Gastrocnemius medialis (tissue), 4 donors: ENCODE measurements at places on chromosomes 11 and 22.

GRCh38 chr11:2453436-2453835 lies 8.6 kb downstream of the KCNQ1 start:
- no peak overlapping the region for H3K4me3 ChIP-seq
- peaks cover 11% of the 10 kb centered on the region for H3K27me3 ChIP-seq
- no peaks in the 10 kb centered on the region for H3K36me3 ChIP-seq
- no peak overlapping the region for H3K27ac ChIP-seq

- no peaks in the 10 kb centered on the region for H3K4me1 ChIP-seq
- no peaks in the 10 kb centered on the region for H3K27me3 ChIP-seq
- peak overlapping the region; percentile 0 for H3K27ac ChIP-seq
- DNase-seq, result no peak
- no peaks in the 10 kb centered on the region for H3K36me3 ChIP-seq
These were observed 21.8 kb upstream of the UPB1 start for GRCh38 chr22:24473284-24473683.

DNA sequence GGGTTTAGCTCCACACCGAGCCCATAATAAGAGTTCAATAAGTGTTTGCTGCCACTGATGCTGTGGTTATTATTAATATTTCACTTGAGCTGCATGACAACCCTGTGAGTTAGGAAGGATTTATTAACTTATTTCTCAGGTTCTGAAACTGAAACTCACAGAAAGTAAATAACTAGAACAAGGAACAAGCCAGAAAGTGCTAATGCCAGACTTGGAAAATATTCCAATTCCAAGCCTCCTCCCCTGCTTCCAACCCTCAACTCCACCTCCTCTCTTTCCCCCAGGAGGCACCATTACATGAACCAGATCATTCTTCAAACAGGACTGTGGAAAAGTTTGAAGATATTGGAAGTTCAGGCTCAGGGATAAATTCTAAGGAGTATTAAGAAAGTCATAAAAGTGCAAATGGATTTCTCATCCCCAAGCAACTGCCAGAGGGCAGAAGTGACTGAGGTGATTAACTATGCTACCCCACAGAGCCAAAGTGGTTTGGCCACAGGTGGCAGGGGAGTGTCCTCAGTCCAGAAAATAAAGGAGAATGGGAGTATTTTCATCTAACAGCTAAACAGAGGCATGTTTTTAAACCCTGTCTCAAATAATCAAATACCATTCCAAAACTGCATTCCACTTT lies 3.2 kb upstream of the FJX1 start:
- H3K27me3 ChIP-seq, result no peaks in the 10 kb centered on the region
- DNase-seq, result no peak
- no peak overlapping the region for H3K27ac ChIP-seq
- peaks cover 4% of the 10 kb centered on the region for H3K4me1 ChIP-seq

- H3K4me1 ChIP-seq, result peaks cover 68% of the 10 kb centered on the region
- no peaks in the 10 kb centered on the region for H3K27me3 ChIP-seq
- H3K4me3 ChIP-seq, result no peak overlapping the region
- peak overlapping the region; percentile 93 for H3K27ac ChIP-seq
- H3K36me3 ChIP-seq, result no peaks in the 10 kb centered on the region
These were observed 162.1 kb upstream of the RASSF10 start for GRCh38 chr11:12846786-12847615.

GRCh38 chr11:128664317-128664716 lies 29.6 kb upstream of the FLI1 start:
- no peak overlapping the region for H3K4me3 ChIP-seq
- no peaks in the 10 kb centered on the region for H3K4me1 ChIP-seq
- H3K36me3 ChIP-seq, result no peaks in the 10 kb centered on the region
- DNase-seq, result no peak

DNA sequence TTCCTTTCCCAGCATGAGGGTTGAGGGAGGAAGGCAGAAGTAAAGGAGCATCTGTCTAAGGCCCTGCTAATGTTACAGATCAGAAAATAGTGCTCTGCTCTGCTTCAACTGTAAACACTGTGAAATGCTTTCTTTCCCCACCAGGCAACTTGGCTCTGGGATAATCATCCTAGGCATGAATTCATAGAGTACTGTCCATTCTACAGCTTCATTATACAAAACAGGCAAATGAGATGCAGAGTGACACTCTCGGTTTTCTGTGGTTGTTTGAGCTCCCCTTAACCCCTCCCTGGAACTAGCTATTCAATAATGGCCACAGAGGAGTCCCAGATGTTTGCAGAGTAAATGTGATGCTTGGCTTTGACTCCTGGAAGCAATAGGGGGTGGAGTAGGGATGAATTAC lies 184.3 kb upstream of the CTSC start:
- H3K4me1 ChIP-seq, result no peaks in the 10 kb centered on the region
- no peak overlapping the region for H3K4me3 ChIP-seq
- no peaks in the 10 kb centered on the region for H3K27me3 ChIP-seq
- H3K27ac ChIP-seq, result no peak overlapping the region

DNA sequence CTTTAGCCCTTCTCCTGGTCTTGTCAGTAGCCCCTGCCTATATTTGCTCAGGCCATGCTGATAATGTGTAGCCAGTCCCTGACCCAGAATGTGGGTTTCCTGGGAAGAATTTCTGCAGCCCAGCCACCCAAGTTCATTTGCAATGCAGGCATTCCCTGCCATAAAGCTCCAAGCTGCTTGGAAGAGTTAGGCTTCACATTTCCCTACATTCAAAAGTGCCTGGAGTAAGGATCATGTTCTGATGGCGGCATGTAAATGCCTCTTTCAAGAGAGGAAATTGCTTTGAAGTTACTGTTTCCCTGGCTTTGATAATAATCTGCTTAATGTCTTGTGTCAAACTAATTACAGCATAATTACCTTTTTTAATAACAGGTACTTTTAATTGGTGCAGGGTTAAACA lies 266.1 kb downstream of the MIAT start:
- no peaks in the 10 kb centered on the region for H3K36me3 ChIP-seq
- H3K27me3 ChIP-seq, result no peaks in the 10 kb centered on the region

DNA sequence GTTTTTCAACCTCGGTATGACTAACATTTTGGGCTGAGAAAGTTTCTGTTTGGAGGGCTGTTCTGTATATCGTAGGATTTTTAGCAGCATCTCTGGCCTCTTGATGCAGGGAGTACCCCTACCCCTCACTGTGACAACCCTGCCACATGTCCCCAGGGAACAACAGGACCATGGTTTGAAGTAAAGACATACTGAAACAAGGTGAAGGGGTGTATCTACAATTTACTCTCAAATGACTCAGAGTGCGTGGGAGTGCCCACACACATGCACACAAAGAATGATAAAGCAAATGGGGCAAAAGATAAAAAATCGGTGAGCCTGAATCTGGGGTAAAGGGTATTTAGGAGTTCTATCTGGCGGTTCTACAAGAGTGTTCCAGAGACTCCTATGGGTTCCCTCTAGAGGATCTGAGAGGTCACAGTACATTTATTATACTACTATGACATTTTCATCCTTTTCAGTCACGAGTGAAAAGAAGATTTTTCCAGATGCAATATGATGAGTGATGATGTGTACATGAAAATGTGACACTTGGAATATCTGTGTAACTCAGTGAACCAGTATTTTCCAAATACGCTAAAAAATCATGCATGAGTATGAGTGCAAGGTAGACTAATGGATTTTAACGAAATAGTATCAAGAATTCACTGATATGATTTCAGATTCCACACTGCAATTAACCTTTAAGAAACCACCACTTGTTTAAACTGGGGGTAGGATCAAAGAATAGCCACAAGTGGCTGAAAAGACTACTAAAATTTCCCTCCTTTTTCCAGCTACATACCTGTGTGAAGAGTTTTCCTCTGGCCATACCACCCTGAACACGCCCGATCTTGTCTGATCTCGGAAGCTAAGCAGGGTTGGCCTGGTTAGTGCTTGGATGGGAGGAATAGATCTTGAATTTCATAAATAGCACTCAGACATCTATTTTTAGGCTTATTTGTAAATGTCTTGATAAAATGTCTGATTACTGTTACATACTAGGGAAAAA lies 56.3 kb upstream of the YPEL1 start:
- H3K27me3 ChIP-seq, result no peaks in the 10 kb centered on the region
- peaks cover 19% of the 10 kb centered on the region for H3K36me3 ChIP-seq
- no peak for DNase-seq
- H3K27ac ChIP-seq, result no peak overlapping the region
- no peak overlapping the region for H3K4me3 ChIP-seq
- H3K4me1 ChIP-seq, result peaks cover 27% of the 10 kb centered on the region

DNA sequence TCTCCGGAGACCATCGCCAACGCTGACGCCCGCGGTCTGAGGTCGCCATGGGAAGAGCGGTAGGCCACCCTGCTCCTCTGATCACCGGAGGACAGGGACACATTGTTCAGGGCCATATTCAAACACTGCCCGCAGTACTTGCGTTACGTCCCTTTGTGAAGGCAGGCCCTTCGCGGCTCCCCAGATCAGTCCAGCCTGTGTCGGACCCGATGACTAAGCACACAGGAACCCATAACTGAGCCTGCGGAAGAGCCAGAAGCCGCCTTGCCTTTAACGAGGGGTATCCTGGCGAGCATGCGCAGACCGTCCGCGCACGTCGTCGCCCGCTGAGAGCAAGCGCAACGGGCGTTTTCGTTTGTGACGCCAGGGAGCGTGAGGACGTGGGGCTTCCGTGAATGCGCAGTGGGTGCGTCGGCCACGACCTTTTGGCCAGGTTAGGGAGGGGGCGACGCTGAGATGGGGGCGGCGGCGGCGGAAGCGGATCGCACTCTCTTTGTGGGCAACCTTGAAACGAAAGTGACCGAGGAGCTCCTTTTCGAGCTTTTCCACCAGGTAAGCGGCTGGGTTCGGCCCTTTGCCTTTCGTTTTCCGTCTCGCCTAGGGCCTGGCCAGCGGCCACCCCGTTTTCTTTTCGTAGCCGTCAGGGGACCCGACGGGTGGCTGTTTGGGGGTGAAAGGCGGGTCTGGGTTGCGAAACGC lies at the start of the genes C11orf71 and RBM7:
Gene C11orf71 (minus strand): TSS at position 296 of the 699 bp plus-strand sequence. CDS start 180 bp downstream, at position 116.
Gene RBM7 (plus strand): TSS at position 451 of the 699 bp plus-strand sequence. CDS start 6 bp downstream, at position 457.
- H3K4me1 ChIP-seq, result peaks cover 27% of the 10 kb centered on the region
- H3K27me3 ChIP-seq, result no peaks in the 10 kb centered on the region
- peak; percentile 97 for DNase-seq

GRCh38 chr11:7449841-7450214 lies 35.5 kb upstream of the OLFML1 start:
- H3K27ac ChIP-seq, result no peak overlapping the region
- H3K36me3 ChIP-seq, result no peaks in the 10 kb centered on the region
- H3K4me3 ChIP-seq, result no peak overlapping the region
- no peaks in the 10 kb centered on the region for H3K27me3 ChIP-seq

- no peak for DNase-seq
- no peaks in the 10 kb centered on the region for H3K4me1 ChIP-seq
- no peaks in the 10 kb centered on the region for H3K27me3 ChIP-seq
- H3K27ac ChIP-seq, result no peak overlapping the region
- H3K4me3 ChIP-seq, result no peak overlapping the region
- H3K36me3 ChIP-seq, result no peaks in the 10 kb centered on the region
These were observed 325.1 kb upstream of the MPPED2 start for GRCh38 chr11:30911247-30911646.
